Left hindlimb (tissue), 1 donor: ENCODE measurements at places on chromosomes 5 and 9.

GRCh38 chr9:107615321-107615720, 125.8 kb upstream of the KLF4 start:
- no peak for DNase-seq

DNA sequence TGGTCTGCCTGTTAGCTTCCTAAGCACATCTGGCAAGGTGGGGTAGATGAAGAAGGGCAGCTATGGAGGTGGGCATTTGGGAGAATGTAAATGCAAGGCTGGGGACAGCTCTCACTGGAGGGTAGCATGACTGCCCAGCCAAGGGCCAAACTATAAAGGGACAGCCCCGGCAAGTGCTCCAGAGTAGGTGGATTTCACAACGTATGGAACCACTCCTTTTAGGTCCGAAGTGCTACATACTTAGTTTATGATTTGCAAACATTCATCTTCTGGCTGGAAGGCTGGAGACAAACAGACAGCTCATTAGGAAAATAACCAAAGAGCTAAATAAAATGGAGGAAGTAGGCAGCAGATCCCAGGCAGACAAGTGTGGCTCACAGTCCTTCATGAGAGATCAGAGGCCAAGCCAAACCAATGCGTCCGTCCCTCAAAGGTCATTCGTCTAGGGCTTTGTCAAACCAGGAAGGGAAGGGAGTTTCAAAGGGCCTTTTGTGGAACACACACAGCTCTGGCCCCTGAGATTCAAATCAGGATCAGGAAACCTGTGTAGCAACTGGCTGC, 42.5 kb upstream of the GLRX start:
- DNase-seq, result no peak

GRCh38 chr9:89080193-89080592, 88.9 kb downstream of the S1PR3 start:
- DNase-seq, result no peak

DNA sequence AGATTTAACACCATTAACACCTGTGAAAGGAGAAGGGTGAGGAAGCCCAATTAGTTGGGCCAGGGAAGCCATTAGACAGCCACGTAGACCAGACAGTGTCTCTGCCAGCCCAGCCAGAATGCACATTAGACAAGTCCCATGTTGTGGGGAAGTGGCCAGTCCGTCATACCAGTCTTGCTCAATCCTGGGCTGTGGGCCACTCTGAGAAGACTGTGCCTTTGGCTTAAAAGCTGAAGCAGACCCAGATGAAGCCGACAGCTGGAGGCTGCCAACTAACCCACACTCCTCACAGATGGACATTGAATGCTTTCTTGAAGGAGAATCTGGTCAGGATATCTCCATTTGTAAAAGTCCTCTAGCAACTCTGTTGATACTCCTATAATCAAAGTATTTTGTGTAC, 128.5 kb downstream of the CHSY3 start:
- DNase-seq, result no peak

- DNase-seq, result no peak
Measured at GRCh38 chr9:75593920-75594319, 296.6 kb upstream of the PCSK5 start.

DNA sequence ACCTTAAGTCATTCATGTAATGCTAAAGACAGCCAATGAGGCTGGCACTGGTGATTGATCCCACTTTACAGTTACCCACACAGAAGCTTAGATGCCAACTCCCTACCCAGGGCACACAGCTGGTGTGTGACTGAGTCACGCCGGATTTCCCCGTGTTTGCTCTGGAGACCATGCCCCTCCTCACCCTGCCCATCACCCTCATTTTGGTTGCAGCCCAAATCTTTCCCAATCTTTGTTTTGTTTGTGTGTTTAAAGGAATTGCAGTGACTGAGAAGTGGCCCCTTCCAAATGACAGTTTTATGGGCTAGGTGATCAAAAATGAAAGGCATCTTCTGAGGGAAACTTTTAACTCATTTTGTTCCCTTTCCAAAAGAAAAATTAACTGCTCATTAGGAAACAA, 10.9 kb downstream of the FBXL7 start:
- DNase-seq, result no peak

GRCh38 chr5:99929806-99930135, 605.4 kb upstream of the FAM174A start:
- no peak for DNase-seq

DNA sequence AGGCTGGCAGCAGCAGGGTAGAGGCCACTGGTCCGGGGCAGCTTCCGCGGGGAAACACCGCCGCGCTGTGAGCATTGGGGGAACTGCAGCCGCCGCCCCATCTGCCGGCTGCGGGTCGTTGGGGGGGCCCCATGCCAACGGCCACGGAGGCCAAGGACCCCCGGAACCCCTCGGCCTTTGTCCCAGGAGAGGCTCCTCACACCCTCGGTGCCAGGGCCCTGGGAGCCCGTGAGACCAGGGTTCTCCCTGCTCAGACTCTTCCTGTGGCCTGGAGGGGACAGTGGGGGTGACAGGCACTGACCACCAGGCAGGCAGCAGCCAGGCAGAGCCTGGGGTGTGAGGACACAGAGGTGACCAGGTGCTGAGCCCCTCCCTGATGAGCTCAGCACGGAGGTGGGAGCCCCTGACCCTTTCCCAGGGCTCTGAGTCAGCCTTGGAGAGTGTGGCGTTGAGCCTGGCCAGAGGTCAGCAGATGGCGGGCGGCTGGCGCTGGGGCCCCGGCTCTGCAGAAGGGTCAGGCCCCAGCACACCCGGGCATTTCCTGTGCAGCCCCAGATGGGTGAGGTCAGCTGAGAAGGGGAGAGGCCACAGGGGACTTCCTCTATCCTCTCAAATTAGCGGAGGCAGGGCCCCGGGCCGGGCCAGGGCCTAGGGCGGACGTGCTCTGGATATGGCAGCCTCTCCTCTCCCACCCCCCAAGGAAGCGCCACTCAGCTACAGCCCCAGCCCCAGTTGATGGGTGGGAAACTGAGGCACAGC, 17.9 kb upstream of the EGFL7 start:
- peak; percentile 66 for DNase-seq

DNA sequence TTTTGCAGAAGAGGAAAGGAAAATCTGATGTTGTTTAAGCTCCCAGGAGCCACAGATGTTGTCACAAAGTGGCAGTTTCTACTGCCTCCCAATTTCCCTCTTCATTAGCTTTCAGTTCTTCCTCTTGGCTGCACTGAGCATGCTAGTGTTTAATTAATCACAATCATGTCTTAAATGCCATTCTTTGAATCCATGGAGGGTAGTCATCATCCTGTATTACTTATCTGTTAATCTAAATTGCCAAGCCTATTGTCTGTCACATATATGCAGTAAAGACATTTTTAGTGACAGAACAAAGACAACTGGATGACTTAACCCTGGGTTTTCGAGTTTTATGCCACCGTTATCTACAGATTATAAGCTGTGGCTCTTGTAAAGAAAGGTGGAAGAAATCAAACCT, 14.7 kb downstream of the KLHL9 start:
- no peak for DNase-seq

DNA sequence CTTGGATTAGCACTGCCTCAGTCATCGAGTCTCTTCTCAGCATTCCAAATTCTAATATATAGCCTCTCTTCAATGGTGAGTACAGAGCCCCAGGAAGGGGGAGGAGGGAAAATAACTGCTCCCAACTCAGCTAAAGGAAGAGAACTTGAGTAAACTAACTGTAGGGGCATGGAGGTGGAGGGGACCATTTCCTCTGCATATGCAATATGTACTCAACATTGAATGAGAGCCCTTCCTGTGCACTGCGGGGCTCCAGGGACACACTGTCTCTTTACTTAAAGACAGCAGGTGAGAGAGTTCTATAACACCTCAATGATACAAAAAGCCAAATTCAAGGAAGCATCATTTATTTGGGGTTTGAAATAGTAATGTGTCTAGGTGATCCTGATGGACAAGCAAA, 75.1 kb downstream of the GNAQ start:
- no peak for DNase-seq

- DNase-seq, result peak; percentile 23
Measured at GRCh38 chr9:124347206-124347967, 67.9 kb downstream of the PSMB7 start.

DNA sequence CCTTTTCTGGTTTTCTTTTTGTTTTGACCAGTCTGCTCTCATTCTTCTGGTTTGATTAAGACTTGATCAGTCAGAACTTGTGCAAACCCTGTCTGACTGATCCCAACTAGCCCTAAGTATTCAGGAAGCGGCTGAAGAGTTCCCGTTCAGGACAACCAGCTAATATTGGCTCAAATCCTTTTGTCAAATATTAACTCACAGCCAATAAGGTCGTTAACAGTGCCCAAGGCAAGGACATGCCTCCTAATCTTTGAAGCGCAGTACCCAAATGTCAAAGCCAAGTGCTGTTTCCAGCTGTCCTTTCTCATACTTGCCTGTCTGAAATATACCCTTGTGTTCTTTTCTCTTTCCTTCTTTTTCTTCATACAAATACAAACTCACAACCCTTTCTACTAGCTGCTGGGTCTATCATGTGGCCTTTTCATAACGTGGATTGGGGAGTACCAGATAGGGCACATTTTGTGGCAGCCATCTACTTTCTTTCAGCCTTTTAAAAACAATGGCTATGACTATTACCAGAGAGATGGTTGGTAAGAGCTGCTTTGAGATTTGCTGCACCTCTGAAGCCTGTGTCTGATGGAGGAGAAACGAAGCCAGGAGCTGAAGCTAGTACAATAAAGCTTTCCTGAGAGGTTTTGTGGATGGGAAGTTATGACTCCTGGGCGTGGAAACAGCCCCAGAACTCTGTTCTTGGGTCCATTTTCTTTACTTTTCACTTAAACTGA, 266.4 kb upstream of the ZNF608 start:
- DNase-seq, result no peak

GRCh38 chr5:34982823-34983222, 53.5 kb downstream of the DNAJC21 start:
- DNase-seq, result no peak

- no peak for DNase-seq
Measured at GRCh38 chr5:126675338-126675737, 74.6 kb downstream of the PHAX start.

DNA sequence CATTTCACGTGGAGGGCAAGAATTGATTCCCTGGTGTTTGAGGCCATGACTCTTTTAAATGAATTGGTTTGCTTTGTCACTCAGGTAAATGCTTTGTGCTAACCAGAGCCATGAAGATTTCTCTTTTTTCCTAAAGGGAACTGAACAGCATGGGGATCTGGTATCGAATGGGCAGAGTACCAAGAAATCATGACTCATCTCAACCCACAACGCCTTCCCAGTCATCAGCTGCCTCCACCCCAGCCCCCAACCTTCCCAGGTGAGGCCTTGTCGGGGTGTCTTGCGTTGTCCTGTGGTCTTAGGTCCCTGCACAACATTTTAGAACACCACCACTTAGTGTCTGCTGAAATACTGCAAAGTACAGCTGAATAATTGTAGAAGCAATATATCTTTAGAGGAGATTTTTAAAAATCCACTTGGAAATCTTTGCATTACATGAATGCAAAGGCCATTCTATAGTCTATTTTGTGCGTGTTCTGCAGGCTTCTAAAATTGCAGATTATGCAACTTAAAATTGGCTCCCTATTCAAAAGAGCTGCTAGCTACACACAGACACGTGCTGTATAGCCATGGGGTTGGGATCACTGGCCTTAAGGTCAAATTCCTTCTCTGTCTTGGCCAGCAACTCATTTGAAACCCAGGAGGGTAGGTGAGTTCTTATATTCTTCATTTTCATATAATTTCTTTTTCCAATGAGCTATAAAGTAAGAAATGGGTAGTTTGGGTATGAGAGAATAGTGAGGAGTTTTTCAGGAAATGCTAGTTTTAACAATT, 69.0 kb downstream of the MVB12B start:
- DNase-seq, result no peak

DNA sequence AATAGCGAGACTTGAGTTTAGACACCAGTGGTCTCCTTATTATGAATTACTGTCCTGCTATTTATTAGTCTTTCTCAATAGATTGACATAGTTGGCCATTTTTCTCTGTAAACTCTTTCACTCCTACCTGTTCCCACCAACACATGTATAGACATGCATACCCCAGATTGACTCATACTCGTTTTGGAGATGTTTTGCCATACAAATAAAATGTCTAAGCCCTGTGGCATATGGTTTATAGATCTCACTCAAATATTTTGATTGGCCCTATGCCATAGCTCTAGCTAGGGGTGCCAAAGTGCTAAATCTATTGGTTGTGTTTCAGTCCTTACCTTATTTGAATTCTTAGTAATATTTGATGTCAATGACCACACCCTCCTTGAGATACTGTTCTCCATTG, 42.3 kb downstream of the CAMK4 start:
- no peak for DNase-seq

DNA sequence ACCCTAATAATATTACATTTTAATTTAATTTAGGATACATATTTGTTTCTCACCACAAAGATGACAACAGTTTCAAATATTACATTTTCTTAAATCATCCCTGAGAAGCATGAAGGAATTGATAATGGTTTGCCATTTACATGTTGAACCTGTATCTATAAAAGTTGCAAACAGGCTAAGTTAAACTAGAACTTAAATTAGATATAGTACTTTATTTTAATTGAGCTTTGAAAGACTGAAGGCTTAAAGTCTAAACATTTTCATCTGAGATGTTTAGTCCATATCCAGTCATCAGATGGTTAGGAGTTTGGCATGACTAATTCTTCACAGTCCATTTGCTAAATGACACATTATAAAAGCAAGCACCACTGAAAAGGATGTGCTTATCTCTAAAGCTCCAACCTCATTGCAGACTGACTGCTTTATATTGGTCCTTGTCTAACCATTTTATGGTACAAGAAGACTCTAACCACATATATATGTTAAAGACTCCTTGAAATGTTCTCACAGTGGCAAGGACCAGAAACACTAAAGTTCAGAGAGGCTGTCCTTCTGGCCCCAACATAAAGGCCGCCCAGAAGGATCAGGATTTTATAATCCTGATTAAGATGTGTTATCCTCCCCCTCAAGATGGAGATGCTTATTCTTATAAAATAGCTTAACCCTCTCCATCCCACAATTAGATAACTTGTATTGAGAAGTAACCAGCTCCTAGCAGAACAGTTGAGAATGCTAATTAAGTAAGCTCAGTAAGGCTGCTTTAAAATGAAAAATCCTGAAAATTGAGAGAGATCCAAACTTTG, 25.8 kb downstream of the WNT8A start:
- no peak for DNase-seq
